Activated naive CD8-positive, alpha-beta T cell treated with anti-CD3 and anti-CD28 coated beads for 36 hours (primary cell): ENCODE measurements at places on chromosomes 12 and 14. TPM values are rescaled to one million over a fixed set of nuclear protein-coding genes. Genes with fewer than 3 reads are reported as not detected.

The ARHGAP5 gene
- total RNA-seq = 49.7 TPM

The NEMF gene
- 53.7 TPM for total RNA-seq

DNA sequence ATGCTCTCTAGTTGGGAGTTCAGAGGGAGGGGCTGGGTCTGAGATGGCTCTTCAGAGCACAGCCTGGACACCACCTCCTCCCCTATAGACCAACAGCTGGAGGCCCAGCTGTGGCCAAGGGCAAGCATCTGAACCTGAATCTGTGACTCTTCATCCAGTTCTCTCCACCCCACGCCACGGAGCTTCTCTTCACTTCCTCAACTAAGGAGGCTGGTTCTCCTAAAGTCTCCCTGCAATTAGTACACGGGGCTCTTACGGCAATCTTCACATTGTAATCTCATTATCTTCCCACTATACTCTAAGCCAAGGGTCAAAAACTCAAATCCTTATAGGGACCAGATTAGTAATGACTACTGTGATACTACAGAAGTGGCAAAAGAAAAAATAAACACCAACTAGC lies 9.8 kb downstream of the NRDE2 start:
- no peak for DNase-seq

DNA sequence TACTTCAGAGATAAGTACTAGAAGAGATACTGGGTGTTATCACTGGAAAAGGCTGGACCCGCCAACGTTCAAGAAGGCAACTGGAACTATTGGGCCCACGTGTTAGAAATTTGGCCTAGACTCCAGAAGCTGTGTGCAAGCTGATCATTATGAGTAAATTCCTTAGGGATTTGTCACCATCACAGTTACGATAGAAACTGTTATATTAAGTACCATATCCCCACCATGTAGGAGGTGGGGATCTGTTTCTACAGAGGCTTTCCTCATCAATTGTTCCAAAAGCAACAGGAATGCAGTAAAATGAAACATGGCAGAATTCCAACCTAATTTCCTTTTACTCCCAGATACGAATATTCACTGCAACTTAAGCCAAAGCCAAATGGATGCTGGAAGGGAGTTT lies 170.7 kb downstream of the NOVA1 start:
- no peak for DNase-seq

DNA sequence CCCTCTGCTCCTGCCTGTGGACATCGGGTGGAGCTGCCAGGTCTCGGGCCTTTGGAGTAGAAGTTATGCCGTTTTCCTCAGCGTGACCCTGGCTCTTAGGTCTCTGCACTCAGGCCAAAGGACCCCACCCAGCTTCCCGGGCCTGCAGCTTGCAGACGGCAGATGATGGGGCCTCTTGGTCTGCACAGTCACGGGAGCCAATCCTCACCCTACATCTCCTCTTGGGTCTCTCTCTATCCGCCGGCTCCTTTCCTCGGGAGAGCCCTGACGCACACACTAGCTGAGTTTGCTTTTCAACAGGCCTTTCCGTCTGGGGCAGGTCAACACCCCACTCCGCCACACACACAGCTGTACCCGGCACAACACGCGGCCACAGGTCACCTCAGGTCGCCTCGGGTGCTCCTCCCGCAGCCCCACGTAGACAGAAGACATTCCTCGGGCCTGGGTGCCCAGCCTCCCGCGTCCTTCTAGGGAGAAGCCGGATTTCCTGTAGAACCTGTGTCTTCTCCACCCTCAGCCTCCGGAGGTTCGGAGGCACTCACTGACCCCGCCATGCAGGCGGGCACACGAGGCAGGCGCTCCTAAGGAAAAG lies 9.9 kb downstream of the GALNT9 start:
- no peak for DNase-seq

DNA sequence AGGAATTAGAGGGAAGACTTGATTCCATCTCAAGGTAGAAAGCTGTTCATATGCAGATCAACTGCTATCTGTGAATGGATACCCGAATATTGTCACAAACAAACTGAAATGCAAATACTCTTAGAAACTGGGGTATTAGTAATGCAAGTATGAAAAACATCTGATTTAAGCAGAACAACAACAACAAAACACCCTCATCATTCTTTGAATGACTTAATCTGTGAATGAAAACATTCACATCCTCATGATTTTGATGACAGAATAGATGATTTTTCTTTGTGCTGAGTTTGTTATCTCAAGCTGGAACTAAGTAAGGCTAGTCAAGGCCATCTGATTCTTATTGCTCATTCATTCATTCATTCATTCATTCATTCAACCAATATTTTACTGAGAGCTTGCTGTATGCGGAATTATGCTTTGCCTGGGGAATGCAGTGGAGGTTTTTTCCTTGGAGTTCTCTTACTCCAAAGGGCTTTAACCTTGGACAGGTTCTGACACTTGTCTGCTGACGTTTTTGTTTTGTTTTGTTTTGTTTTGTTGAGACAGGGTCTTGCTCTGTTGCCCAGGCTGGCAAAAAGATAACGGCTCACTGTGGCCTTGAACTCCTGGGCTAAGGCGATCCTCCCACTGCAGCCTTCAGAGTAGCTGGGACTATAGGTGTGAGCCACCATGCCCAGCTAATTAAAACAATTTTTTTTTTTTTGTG lies 23.3 kb downstream of the OR10G3 start:
- DNase-seq = no peak

DNA sequence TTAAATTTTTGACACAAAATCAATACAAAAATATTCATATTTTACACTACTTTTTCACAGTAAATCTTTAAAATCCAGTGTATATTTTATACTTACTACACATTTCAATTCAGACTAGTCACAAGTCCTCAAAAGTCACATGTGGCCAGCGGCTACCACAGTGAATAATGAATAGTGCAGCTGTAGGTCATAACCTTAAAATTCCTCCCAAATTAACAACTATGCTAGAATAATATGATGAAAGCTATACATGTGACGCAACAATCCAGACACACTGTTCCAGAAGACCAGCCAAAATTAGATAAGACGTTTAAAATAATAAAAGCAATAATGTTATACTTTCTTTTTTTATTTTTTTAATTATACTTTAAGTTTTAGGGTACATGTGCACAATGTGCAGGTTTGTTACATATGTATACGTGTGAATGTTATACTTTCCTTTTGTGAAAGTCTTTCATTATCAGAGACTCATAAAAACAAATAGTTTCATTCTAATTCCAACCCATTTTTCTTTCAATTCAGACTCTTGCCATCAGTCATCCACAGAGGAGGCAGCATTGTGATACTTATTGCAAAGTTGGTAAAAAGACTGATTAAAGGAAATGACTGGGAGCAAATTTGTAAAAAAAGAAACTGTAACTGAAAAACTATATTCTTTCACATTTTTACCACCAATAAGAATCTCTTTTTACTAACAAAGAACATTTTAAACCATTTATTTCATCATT lies 67.0 kb downstream of the C2CD5 start:
- DNase-seq = no peak

- no peak for DNase-seq
These were observed 66.9 kb downstream of the ERH start for GRCh38 chr14:69331206-69331605.

DNA sequence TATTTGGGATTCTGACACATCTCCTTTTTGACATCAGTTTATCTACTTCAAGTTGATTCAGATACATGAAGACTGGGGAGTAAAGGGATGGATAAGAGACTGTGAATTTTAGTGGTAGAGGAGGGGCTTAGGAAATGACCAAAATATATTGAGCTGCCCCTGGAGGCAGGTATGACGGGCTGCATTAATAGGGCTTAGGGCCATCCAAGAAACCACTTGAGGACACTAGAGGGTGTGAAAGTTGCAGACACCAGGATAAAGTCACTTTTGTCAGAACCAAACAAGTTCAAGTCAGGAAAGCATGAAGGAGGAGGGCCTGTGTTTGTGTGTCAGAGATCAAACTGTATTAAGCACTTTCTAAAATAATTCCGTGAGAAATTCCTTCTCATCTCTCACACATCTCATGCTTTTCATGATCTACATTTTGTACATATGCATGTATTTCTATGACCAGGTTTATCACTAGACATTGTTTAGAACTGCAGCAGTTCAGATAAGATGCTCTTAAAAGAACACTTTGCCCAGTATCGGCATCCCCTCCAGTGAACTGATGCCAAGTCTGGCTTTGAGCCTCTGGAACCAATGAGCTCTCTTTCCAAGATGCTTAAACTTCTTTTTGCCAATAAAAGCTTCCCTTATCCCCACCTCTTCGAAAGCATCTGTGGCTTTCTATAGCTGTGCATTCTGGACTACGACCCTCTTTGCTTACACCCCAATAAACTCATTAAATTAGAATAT lies 136.9 kb downstream of the SLC38A1 start:
- no peak for DNase-seq

GRCh38 chr12:84661786-84662185 lies 250.8 kb downstream of the SLC6A15 start:
- no peak for DNase-seq

DNA sequence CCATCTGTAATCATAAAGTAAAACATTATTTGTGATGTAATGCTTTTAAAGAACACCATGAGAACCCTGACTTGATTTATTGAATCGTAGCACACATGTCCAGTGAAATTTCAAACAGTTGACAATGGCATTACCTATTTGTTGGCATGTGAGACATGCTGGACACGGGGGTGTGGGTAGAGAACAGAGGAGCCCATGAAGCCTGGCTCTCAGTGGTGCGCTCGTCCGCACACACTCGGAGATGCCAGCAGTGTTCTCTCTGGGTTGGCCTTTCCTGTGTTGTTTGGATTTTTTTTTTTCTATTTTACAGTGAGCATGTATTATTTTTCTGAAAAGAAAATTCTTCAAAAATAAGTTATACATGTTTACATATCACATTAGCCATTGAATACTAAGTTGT lies 78.2 kb downstream of the PPP2R5C start:
- no peak for DNase-seq
